ENCODE measurements at places on chromosomes 6 and 20.

DNA sequence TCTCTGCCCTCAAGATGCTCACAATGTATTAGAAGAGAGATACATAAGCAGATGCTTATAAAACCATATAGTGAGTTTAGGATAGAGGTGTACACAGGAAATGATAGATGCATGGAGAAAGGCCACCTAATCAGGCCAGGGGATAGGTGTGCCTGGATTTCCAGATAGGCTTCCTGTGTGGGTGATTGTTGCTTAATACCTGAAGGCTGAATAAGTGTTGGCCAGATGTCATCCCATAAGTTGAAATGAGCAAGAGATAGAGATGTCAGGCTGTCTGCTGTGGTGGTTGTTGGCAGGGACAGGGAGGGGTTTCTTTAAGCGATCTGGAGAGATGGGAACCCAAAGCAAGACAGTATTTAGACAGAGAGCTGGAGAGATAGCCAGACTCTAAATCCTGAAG, 109.8 kb upstream of the SGK1 start:
- DNase-seq = peak; percentile 24

DNA sequence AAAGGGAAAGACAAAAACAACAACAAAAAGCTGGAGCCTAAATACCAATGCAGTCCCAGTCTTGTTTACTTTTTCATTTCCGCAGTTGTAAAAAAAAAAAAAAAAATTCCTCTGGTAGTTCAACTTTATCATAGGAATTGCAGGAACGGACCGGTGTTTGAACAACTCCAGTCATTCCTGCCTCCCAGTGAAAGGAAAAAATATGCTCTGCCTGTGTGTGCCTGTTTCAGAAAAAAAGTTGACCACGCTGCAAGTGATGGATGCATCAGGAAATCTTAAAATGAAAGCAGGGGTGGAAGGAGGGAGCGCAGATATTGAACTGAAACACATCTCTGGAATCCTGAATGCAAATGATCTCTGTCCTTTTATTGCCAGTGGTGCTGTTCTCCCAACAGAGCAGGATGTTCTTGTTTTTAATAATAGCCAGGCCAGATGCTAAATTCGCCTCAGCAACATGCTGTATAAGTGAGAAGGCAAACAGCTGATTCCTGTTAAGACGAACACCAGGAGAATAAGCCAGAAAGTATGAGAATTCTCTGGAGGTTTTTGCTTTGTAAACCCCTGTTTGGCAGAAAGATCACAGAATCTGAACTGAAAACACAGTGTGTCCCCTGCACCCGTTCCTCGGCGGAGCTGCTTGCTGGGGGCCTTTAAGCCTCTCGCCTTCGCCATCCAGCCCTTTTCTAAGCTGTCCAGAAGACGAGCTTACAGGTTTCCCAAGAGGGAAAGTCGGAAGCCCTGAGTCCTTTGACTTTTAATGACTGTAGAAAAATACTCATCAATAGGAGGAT, 178.4 kb upstream of the SUPT3H start:
- DNase-seq = no peak

- DNase-seq = no peak
Observed at GRCh38 chr6:147223736-147224135, 19.5 kb downstream of the STXBP5 start.

DNA sequence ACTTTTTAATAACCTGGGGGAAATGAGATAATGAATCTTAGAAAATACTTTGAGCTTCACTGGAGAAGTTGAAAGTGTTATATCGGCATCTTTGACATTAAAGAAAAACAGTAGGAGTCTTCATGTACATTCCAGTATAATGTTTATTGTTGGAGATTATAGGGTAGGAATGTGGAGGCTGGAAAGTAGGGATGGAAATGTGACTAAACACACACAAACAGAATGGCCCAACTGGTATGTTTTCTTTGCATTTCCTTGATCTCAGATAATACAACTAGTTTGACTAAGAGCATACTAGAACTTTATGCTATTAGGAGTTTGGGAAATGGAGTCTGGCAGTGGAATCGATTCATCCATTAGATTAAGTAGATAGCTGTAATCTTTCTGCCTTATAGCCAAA, 10.1 kb upstream of the BAG2 start:
- DNase-seq = no peak

DNA sequence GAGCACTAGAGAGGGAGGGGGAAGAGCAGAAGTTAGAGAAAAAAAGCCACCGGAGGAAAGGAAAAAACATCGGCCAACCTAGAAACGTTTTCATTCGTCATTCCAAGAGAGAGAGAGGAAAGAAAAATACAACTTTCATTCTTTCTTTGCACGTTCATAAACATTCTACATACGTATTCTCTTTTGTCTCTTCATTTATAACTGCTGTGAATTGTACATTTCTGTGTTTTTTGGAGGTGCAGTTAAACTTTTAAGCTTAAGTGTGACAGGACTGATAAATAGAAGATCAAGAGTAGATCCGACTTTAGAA, 2.0 kb downstream of the ID4 start:
- DNase-seq = no peak

GRCh38 chr20:9401371-9401770, 113.0 kb upstream of the LAMP5 start:
- DNase-seq = no peak

- DNase-seq = no peak
Observed at GRCh38 chr6:111761783-111762312, 111.4 kb downstream of the FYN start.

GRCh38 chr20:60934724-60935123, 317.3 kb upstream of the CDH4 start:
- no peak for DNase-seq

GRCh38 chr6:101393829-101394251, 332 bp downstream of the GRIK2 start:
- DNase-seq = peak; percentile 26

- DNase-seq = peak; percentile 65
Observed at GRCh38 chr20:24766826-24767622, 182.0 kb upstream of the CST7 start.

DNA sequence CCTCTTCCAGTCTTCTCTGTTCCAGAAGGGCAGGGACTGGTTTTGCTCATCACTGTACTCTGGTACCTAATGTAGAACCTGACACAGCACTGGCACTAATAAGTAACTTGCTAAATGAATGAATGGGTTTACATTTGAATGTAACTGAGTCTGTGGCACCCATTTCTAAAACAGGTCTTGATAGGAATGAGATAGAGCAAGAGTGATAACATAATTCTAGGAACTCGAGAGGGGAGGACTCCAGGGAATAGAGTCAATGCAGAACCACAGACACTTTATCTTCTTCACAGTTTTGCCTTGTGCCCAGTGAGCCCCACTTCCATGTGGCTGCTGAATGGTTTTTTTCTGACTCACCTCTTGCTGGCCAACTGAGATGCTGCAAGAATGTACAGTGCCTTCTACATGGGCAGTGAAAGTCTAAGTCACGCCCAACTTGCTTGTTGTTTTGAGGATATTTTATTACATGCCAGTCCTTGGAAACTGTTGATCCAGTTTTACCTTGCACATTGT, 61.1 kb downstream of the TBC1D7 start:
- peak; percentile 76 for DNase-seq

GRCh38 chr20:1330075-1330830, 1.3 kb upstream of the SDCBP2 start:
- DNase-seq = peak; percentile 54

DNA sequence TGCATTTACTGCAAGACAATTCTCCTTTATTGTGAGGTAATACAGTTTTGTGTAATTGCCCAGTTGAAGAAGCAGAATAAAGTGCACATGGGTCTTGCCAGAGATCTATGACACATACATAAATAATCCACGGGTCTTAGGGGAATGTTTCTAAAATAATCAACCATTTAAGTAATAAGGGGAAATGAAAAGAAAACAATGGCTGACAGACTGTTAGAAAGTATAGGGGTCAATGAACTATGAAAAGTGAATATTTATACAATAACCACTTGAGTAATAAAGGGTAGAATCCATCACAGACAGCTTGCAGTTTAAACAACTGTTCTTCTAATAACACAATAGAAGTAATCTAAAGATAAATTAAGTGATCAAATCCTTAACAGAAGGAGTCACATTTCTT, 477.2 kb downstream of the EYS start:
- DNase-seq = no peak

- no peak for DNase-seq
Observed at GRCh38 chr6:42418724-42419123, 33.0 kb downstream of the TRERF1 start.

GRCh38 chr20:63079971-63080370, 73.2 kb upstream of the BHLHE23 start:
- no peak for DNase-seq

GRCh38 chr6:170424604-170425126, 118.1 kb downstream of the FAM120B start:
- no peak for DNase-seq

GRCh38 chr6:116316772-116317467, 37.2 kb upstream of the TSPYL1 start:
- DNase-seq = no peak

- DNase-seq = peak; percentile 72
Observed at GRCh38 chr6:4781967-4782575, 5.9 kb downstream of the CDYL start.

DNA sequence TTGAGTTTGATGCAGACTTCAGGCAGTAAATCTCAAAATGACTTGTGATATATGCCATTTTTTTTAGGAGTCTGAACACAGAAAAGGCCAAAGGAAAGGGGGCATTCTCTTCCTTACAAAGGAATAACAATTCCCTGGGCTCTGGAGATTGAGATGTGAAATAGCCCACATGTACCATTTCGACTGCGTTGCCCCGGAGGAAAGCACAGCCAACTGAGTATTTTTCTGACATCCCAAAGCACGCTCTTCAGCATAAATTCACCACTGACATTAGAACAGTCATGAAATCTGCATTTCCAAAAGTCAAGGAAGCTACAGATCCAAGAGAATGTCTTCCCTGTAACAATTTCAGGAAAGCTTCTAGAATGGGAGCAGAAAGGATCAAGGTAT, 7.8 kb downstream of the ELOVL2 start:
- DNase-seq = no peak

DNA sequence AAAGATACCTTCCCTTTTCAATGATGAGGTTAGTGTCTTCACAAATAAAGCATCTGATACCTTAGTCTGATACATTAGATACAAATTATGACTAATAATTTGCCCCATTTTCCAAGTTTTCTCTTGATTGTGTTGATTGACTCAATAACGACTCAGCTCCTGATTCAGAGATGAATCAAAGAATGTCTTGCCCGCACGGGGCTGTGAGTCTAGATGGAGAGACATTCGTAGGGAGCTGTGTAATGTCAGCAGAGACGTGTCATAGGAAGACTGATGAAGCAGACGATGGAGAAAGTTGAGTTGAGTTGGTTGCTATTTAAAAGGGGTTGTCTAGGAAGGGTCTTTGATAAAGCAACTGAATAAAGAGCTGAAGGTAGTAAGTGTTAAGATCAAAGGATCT, 78.2 kb downstream of the TSHZ2 start:
- DNase-seq = peak; percentile 34

DNA sequence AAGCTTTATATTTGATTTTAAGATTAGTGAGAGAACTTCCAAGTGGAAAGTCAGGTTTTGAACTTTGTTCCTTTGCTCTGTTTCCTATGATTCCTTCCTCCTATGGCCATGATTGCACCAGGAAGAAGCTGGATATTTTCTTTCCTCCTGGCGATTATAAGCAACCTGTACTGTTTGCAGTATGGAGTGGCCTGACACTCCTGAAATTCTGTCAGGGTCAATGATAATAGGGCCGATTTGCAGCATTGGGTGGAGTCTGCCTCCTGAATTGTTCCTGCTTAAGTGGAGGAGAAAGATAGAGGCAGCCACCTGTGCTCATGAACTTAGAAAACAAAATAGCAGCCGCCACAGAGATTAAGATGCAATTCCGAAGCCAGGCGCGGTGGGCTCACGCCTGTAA, 9.8 kb upstream of the FAM217A start:
- DNase-seq = no peak

- no peak for DNase-seq
Observed at GRCh38 chr6:125038925-125039324, 76.7 kb downstream of the RNF217 start.

DNA sequence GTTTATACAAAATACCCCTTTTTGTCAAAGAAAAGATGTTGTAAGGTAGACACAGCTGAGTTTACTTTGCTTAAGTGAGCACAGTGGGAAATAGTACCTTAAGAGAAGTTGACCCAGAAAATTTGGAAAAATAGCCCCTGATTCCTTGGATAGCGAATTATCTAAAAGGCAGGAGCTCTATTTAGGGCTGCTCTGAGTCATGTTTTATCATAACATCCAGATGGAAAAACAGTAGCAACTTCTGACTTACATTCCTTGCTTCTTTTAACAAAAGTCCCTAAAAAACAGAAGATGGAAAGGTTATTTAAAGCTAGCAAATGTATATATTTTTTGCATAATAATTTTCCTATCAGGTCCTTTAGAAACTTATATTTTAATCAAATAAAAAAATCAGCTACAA, 59.0 kb downstream of the THEMIS start:
- DNase-seq = no peak
